ENCODE measurements at places on chromosomes 11 and 22.
A peak's percentile ranks its signal among the peaks of the same experiment; 100 is the strongest.

GRCh38 chr11:72780296-72781062, 13.4 kb downstream of the STARD10 start:
- H3K27ac ChIP-seq, result no peak overlapping the region
- no peaks in the 10 kb centered on the region for H3K27me3 ChIP-seq
- peaks cover 24% of the 10 kb centered on the region for H3K4me1 ChIP-seq
- peak; percentile 17 for DNase-seq
- no peaks in the 10 kb centered on the region for H3K36me3 ChIP-seq

GRCh38 chr11:62954478-62954877, 30.3 kb downstream of the SLC22A6 start:
- H3K36me3 ChIP-seq, result no peaks in the 10 kb centered on the region
- no peak overlapping the region for H3K4me3 ChIP-seq
- no peaks in the 10 kb centered on the region for H3K27me3 ChIP-seq

DNA sequence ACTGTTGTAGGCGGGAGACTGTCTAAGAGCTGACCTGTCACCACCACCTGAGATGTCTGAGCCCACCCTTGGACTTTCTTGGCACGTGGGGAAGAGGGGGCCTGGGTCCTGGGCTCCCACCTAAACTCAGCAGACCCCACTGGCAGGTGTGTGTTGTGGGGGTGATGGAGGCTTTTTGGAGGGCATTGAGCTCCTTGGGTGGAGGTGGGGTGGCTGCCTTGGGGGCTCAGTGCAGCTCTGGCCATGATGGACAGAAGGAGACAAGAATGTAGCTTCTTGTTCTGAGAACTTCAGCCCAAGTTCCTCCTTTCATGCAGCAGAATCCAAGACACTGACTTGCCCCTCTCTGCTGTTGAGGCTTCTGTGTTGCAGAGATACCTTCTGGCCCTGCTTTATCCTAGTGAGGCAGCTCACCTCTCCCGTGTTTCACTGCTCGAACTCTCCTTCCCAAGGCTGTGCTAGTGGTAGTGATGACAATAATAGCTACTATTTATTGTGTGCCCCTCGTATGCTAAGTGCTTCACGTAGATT, 116.6 kb upstream of the OR4B1 start:
- no peak for DNase-seq
- peaks cover 35% of the 10 kb centered on the region for H3K4me1 ChIP-seq
- H3K27ac ChIP-seq, result no peak overlapping the region
- H3K4me3 ChIP-seq, result no peak overlapping the region
- no peaks in the 10 kb centered on the region for H3K27me3 ChIP-seq

GRCh38 chr11:85955531-85955930, 100.3 kb downstream of the CCDC83 start:
- H3K4me3 ChIP-seq, result no peak overlapping the region
- H3K27ac ChIP-seq, result no peak overlapping the region
- DNase-seq, result no peak
- H3K4me1 ChIP-seq, result no peaks in the 10 kb centered on the region
- no peaks in the 10 kb centered on the region for H3K27me3 ChIP-seq
- peaks cover 4% of the 10 kb centered on the region for H3K36me3 ChIP-seq

DNA sequence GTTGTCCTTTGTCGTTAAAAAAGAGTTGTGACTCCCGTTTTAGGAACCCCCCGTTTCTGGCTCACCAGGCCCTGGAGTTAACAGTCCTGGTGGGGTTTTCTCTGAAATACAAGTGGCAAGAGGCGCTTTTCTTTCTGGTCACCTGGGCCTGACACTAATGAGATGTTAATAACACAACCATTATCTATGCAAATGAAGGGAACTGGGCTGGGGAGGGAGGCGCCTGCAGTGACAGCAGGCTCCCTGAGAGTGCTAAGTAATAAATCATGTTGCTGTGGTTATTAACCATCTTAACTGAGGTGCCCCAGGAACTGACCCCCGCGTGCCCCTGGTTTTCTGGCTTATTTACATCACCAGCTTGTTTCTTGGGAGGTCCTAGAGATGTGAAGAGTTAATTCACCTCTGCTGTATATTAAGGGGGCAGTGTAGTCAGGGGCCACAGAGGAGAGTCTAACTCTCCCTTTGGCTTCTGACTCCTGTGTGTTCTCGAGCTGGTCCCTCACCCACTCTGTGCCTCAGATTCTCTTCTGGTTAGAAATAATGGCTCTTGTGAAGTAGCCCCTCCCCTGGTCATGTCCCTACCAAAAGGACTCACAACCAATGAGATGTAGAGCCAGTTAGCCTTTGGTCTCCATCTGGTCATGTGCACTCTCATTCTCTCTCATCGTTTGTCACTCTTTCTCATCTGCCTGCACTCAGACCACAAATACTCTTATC, 276.6 kb upstream of the CADM1 start:
- H3K36me3 ChIP-seq, result no peaks in the 10 kb centered on the region
- no peak overlapping the region for H3K27ac ChIP-seq
- no peaks in the 10 kb centered on the region for H3K27me3 ChIP-seq
- no peak for DNase-seq
- H3K4me1 ChIP-seq, result no peaks in the 10 kb centered on the region

GRCh38 chr11:94183251-94183885, 54.7 kb downstream of the PANX1 start:
- H3K4me3 ChIP-seq, result no peak overlapping the region
- H3K27me3 ChIP-seq, result no peaks in the 10 kb centered on the region
- H3K27ac ChIP-seq, result no peak overlapping the region
- no peaks in the 10 kb centered on the region for H3K36me3 ChIP-seq

GRCh38 chr22:42692239-42693054, 28.2 kb downstream of the A4GALT start:
- peak overlapping the region; percentile 36 for H3K4me3 ChIP-seq
- no peak overlapping the region for H3K27ac ChIP-seq
- no peaks in the 10 kb centered on the region for H3K27me3 ChIP-seq
- H3K36me3 ChIP-seq, result no peaks in the 10 kb centered on the region
- H3K4me1 ChIP-seq, result peaks cover 22% of the 10 kb centered on the region

DNA sequence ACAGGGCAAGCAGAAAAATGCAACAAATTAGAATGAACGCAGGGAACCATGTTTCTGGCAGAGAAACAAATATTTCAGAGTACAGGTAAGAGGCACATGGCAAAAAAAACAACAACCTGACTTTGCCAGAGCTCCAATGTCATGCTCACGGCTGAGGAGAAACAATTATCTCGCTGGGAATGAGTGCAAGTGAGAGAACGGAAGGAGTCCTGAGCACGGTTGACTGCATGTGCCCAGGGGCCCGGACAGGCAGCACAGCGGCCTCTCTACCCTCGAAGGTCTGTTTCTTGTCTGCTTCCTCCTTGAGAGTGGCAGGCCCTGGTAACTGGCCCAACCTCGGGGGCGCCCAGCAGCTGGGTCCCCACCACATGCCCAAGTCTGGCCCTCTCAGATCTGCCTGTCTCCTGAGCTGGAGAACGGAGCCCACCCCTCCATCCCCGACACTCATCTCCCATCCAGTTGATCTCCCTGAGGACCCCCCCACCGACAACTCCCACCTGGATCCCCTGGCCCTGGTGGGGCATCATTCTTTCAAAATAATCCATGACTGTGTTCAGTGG, 24.6 kb upstream of the RTN4R start:
- H3K4me3 ChIP-seq, result no peak overlapping the region
- DNase-seq, result no peak
- no peaks in the 10 kb centered on the region for H3K4me1 ChIP-seq
- no peaks in the 10 kb centered on the region for H3K36me3 ChIP-seq
- no peak overlapping the region for H3K27ac ChIP-seq

- H3K36me3 ChIP-seq, result no peaks in the 10 kb centered on the region
- no peaks in the 10 kb centered on the region for H3K27me3 ChIP-seq
- peaks cover 26% of the 10 kb centered on the region for H3K4me1 ChIP-seq
- H3K4me3 ChIP-seq, result no peak overlapping the region
- no peak for DNase-seq
Measured at GRCh38 chr11:66542362-66542761, 3.5 kb downstream of the ZDHHC24 start.

- H3K4me3 ChIP-seq, result no peak overlapping the region
- H3K4me1 ChIP-seq, result peaks cover 13% of the 10 kb centered on the region
- no peaks in the 10 kb centered on the region for H3K27me3 ChIP-seq
- no peak for DNase-seq
Measured at GRCh38 chr22:36510384-36510783, 3.5 kb upstream of the FOXRED2 start.

GRCh38 chr22:42364604-42365110, 67.5 kb downstream of the NFAM1 start:
- H3K27ac ChIP-seq, result no peak overlapping the region
- H3K27me3 ChIP-seq, result peaks cover 74% of the 10 kb centered on the region
- H3K4me1 ChIP-seq, result peaks cover 26% of the 10 kb centered on the region
- DNase-seq, result no peak
- H3K36me3 ChIP-seq, result no peaks in the 10 kb centered on the region
- no peak overlapping the region for H3K4me3 ChIP-seq

DNA sequence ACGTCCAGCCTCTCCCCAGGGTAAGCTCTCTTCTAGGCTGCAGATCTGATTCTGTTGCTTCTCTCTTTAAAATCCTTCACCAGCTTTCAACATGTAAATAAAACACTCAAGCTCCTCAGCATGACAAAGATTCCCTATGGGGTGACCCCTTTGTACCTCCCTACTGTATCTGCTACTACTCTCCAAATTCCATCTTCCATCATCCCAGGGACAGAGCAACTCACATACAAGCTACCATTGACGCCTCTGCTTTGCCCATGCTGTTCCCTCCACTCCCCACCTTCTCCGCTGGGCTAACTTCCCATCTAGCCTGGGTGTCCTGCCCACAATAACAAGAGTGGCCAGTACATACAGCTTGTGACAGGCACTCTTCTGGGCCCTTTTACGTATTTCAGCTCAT, 207.5 kb upstream of the ZBED5 start:
- H3K4me3 ChIP-seq, result no peak overlapping the region
- H3K4me1 ChIP-seq, result no peaks in the 10 kb centered on the region
- no peak for DNase-seq
- no peak overlapping the region for H3K27ac ChIP-seq

DNA sequence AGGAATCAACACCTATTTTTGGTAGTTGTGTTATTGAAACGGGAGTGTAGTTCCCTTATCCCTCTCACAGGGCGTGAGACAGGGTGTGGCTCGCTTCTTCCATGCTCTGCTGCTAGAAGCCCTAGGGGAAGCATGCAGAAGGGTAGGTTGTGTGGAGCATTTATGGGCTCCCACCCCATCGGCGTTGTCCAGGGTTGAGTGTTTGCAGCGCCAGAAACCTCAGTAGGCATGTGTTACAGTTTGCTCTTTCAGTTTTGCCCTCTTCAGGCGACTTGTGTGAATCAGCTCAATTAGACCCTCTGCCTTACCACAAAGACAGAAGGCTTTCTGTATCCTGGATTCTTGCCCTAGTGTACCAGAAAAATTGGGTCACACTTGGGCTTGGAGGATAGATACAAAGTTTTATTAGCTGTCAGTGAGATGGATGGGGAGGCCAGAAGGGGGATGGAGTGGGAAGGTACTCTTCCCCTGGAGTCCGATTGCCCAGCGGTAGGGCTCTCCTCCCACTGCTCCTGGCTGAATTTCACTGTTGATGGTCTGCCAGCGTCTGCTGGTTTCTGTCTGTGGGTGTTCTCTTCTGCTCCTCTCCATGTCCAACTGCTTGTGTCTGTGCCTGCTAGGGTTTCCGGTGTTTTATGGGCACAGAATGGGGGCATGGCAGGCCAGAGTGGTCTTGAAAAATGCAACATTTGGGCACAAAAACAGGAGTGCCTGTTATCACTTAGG, 358.3 kb upstream of the CTSC start:
- H3K36me3 ChIP-seq, result no peaks in the 10 kb centered on the region
- no peak overlapping the region for H3K4me3 ChIP-seq
- no peaks in the 10 kb centered on the region for H3K4me1 ChIP-seq
- DNase-seq, result no peak
- no peak overlapping the region for H3K27ac ChIP-seq
